ENCODE measurements at places on chromosomes 1 and 21. TPM values are rescaled to one million over a fixed set of nuclear protein-coding genes. Genes with fewer than 3 reads are reported as not detected.

- peak; percentile 22 for DNase-seq
Measured at GRCh38 chr1:6082430-6082971, 36.8 kb downstream of the KCNAB2 start.

- DNase-seq, result peak; percentile 74
Measured at GRCh38 chr21:32463889-32464300, 51.4 kb downstream of the EVA1C start.

GRCh38 chr1:26811708-26812107, 14.8 kb upstream of the ZDHHC18 start:
- DNase-seq, result no peak

GRCh38 chr1:110408488-110408887, 994 bp upstream of the LAMTOR5 start:
- no peak for DNase-seq

Gene TARBP1
- total RNA-seq, result 23.6 TPM

All from HT-29 (cell line).